Activated CD4-positive, alpha-beta T cell treated with anti-CD3 and anti-CD28 coated beads, Interleukin-2, amount 50 U/mL, for 48 hours (primary cell): ENCODE measurements at places on chromosomes 2 and 18.

DNA sequence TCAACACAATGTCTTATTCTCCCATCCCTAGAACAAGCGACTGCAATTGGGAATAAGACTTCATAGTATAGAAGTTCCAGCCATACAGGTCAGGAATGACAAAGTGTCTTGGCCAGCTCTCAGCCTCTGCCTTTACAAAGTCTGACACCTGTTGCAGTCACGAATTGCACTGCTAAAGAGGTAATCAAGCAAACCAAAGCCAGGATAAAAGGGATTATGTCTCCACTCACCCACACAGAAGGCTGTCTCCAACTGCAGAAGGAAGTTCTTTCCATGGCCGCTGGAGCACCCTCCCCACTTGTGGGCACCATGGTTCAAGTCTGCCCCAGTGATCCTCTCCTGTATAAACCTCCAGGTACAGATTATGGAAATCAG is 114.8 kb upstream of the PKDCC start:
- no peak for DNase-seq

DNA sequence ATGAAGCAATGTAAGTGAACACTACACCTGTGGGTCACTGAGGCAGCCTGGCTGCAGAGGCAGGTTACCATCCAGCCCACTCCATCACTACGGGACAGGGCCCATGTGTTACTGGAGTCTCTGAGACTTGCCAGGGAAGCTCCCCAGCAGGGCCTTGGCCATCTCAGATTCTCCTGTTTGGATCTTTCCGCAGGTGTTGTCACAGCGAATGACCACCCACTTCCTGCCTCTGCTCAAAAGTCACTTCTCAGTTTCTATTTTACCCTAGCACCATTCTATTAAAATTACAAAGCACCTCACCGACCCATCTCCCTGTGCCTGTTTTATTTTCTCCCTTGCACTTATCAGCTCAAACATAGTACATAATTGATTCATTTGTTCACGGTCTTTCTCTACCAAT is 34.5 kb upstream of the L3MBTL4 start:
- no peak for DNase-seq

GRCh38 chr2:191441496-191442214 is 196.5 kb downstream of the MYO1B start:
- DNase-seq, result no peak

GRCh38 chr18:55549474-55550104 is 38.4 kb downstream of the TCF4 start:
- DNase-seq, result no peak

- DNase-seq, result no peak
Measured at GRCh38 chr2:111944531-111945210, 46.3 kb downstream of the MERTK start.

- no peak for DNase-seq
Measured at GRCh38 chr2:233965032-233965603, 47.9 kb downstream of the TRPM8 start.

- DNase-seq, result no peak
Measured at GRCh38 chr18:39527465-39527864, 1961.9 kb upstream of the CELF4 start.

DNA sequence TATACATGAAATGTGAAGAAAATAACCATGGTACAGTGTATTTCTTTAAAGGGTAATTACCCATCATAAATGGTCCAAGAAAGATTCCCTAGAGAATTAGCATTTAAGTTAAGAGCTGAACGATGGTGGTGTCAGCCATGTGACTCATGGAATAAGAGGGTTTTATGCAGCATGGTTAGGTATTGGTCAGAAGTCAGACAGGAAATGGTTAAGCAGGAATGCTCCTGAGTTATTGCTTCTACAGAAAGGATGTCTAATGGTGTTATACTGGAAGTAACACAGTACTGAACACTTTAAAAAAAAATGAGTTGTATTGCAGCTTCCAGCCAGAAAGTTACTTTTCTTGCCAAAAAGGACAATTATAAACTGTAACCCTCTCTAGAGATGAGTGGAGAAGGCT is 72.7 kb upstream of the UBE2E3 start:
- DNase-seq, result no peak

- DNase-seq, result no peak
Measured at GRCh38 chr2:2098458-2099167, 232.5 kb downstream of the MYT1L start.

- peak; percentile 89 for DNase-seq
Measured at GRCh38 chr2:240624950-240625621, at the start of gene GPR35. Gene GPR35 (plus strand): TSS chr2:240625480. CDS start chr2:240629953, 4,473 bp downstream.

DNA sequence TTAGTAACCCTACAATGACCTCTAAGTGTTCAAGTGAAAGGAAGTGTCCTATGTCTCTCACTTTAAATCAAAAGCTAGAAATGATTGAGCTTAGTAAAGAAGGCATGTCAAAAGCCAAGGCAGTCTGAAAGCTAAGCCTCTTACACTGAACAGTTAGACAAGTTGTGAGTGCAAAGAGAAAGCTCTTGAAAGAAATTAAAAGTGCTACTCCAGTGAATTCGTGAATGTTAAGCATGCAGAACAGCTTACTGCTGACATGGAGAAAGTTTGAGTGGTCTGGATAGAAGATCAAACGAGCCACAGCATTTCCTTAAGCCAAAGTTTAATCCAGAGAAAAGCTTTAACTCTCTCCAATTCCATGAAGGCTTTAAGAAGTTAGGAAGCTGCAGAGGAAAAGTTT is 373.7 kb downstream of the NR4A2 start:
- no peak for DNase-seq

- DNase-seq, result no peak
Measured at GRCh38 chr2:106701203-106702022, 184.6 kb downstream of the ST6GAL2 start.

DNA sequence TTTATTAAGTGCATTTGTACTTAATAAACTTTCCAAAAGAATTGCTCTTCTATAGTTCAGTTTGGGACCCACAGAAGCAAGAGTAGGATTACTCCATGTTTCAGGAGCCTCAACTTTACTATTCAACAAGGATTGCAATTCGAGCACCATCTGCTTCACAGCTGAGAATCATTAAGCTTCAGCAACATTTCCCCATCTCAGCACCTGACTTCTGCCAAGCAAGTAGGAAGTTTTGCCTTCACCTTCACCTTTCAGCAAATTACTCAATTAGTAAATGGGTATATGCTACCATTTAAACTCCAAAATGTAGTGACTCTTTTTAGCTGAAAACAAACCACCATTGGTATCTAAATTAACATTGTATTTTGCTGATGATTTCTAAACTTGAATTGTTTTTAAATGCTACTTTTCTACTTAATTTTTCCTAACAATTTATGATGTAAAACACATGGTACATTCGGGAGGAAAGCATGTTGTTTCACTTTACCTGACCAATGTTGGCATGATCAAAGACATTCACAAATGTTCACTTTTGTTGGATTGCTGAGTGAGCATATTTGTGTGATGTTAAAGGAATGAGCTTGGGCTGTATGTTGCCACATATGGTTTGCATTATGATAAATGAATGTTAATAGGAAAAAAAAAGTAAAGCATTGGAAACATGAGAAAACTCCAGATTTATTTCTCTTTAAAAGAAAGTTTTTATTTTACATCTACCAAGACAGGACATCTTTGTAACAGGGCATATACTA is 159.2 kb downstream of the GULP1 start:
- no peak for DNase-seq

DNA sequence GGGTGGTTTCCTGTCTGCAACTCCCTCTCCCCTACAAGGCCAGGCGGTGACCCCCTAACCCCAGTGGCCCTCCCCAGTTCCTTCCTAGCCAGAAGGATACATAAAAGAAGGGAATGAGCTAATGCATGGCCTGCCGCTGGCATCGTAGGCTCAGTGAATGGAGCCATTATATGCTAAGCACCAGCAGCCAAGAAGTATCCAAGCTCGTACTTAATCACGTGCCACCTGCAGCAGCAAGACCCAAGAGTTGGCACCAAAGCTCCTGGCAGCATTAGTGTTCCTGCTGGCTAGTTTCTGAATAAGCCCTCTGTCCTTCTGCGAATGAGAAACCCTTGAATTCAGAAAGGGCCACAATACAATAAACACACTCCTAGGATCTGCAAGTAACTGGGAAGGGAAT is 4.3 kb downstream of the DBI start:
- no peak for DNase-seq

- no peak for DNase-seq
Measured at GRCh38 chr18:63138436-63139340, 180.9 kb downstream of the BCL2 start.

GRCh38 chr2:234249873-234250272 is 199.4 kb downstream of the SPP2 start:
- no peak for DNase-seq

GRCh38 chr2:179966778-179967394 is 40.2 kb downstream of the CWC22 start:
- no peak for DNase-seq

DNA sequence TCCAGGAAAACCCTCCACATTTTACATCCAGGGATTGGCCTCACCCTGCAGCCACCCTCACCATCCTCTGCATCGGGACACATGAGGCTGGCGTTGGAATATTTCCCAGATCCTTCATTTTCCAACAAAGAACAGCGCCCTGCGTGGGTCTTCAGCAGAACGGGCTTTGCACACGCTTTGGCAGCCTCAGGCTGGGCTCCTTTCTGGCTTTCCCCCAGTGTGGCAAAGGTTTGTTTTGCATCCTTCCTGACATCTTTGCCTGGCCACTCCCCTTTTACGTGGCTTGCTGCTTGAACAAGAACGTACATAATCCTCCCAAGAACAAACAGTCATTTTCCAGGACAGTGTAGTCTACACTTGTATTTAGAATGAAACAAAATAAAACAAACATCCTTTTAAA is 25.6 kb upstream of the GREB1 start:
- no peak for DNase-seq

- DNase-seq, result no peak
Measured at GRCh38 chr2:21782866-21783265, 659.1 kb downstream of the TDRD15 start.

DNA sequence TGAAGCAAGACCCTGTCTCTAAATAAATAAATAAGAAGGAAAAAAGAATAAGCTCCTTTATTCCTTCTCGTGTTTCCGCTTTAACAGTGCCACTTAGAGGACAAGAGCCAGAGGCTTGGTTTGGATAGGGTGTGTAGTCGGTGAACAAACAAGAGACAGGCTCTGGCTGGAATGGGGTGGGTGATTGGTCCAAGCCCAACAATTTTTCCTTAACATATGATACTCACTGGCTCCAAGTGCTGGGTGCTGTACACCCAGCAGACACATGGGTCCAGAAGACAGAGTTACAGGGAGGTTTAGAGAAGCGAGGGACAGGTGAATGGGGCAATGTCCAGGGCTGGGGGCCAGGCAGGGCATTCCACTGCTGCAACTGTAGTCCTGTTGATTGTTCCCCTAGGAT is 77.8 kb downstream of the NCAPH start:
- DNase-seq, result no peak

DNA sequence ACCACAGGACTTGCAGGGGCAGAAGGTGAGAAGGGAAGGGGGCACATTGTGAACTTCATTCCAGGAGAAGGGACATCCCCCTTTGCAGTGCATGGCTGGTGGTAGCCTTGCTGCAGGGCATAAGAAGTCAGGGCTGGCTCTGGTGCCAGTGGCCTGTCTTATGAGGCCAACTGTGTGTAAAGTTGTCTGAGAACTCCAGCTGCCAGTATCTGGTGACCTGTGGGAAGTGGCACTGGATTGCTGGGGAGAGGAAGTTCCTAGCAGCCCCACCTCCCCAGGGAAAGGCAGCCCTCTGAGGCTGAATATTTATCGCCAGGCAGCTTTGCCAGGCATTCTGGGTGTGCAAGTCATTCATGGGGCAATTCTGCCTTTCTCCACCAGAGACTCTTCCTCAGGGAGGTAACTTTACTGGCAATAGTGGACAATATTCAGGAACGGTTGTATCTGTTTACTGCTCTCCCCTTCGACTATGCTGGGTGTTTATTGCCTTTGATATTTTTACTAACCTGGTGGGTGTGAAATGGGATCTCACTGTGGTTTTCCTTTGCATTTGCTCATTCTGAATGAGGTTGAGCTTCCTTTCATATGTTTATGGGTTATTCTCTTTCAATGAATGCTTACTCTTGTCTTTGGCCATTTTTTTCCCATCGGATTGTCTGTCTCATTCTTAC is 12.3 kb downstream of the TRPM8 start:
- no peak for DNase-seq

DNA sequence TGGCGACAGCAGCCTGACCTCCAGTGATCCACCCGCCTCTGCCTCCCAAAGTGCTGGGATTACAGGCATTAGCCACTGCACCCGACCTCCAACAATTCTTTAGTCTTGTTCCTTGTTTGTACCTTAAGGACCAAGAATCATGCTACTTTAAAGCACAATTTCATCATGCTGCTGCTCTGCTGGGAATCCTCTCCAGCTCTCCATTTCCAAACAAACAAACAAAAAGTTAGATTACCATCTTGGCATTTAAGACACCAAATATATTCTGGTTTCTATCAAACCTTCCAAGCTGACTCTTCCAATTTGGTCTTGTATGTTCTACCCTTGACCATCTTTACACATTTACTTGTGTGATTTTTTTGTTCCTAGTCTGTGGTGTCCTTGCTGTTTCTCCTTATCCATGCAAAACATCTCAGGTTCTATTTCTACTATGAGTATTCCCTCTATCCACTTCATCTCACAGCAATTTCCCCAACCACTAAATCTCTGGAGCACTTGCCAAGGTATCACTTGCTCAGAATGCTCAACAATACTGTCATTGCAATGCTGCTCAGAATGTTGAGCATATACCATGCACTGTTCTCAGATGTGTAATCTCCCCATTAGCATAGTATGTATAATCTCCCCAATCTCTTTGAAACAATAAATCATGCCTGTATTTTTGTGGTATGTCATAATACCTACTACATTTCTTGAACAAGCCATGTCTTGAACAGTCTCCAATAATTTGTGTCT is 73.2 kb upstream of the GALNT5 start:
- DNase-seq, result no peak

DNA sequence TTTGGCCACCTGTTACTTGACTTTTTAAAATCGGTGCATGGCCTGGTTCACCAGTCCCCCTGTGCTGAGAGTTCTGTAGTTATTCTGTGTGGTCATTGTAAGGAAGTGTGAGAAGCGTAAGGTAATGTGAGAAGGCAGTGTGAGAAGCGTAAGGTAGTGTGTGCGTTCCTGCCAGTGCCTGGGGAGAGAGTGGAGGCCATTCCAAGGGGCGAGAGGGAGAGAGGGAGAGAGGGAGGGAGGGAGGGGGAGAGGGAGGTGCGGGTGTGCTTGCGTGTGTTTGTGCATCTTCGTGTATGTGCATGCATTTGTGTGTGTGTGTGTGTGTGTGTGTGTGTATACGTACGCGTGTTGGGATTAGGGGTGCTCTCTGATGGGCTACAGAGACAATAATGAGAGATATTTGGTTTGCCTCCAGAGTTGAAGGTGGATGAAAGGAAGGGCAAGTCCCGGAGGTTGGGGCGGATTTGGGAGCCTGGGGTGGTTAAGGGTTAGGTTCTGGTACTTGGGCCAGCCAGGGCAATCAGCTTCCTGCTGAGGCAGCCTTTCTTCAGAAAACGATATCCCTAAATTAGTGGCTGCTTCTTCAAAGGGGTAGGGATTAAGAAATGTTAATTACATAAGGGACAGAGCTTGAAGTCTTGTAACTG is 53.7 kb downstream of the SGPP2 start:
- DNase-seq, result no peak
